Coronary artery (tissue), 2 donors: ENCODE measurements at places on chromosomes 4 and X.

- peak; percentile 93 for DNase-seq
Measured at GRCh38 chr4:76213415-76214176, at the start of gene SCARB2. Gene SCARB2, minus strand, starts transcription at chr4:76213824. Its CDS starts 281 bp downstream, at chr4:76213543.

- DNase-seq = no peak
Measured at GRCh38 chr4:137576446-137576845, 44.2 kb upstream of the PCDH18 start.

GRCh38 chr4:185202984-185203485, 765 bp downstream of the CFAP97 start:
- DNase-seq = no peak

DNA sequence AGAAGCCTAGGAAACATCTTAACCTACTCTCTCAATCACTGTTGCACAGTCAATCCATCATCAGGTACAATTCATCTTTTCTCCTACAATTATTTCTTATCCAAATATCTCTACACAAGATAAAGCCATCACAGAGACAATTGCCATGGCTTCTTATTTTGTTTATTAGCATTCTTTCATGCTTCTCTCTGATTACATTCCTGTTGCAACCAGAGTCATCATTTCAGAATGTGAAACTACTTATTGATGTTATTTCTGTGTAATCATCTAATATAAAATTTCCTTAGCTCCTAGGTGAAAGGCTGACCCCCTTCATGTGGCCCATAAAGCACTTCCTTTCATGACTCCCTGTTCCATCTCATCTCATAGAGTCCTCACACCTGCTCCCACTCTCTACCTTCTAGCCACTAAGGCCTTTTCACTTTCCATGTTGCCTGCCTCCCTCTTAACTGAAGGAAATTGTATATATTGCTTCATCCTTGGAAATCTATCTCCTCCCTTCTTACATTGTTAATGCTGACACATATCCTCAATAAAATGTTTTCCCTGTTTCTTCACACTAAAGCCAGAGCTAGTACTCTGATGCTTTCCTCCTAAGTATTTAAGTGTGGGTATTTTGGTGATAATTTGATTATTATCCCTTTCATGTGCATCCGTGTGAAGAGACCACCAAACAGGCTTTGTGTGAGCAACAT, 829.9 kb downstream of the FAT4 start:
- no peak for DNase-seq

- DNase-seq = no peak
Measured at GRCh38 chr4:141047228-141047884, 85.9 kb downstream of the RNF150 start.

DNA sequence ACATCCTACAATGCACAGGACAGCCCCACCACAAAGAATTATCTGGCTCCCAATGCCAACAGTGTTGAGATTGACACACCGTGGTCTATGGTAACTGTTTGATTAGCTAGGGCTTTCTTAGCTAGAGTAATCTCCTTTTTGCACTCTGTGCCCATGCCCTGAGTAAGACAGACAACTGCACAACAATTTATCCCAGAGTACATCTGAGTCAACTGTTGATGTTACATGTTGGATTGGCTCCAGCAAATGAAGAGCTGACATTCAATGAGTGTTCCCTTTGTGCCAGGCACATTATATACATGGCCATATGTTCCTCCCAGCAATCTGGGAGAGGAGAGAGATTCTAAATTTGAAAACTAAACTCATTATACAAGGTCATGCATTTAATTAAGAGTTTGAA, 3.9 kb upstream of the FAM9C start:
- DNase-seq = no peak

DNA sequence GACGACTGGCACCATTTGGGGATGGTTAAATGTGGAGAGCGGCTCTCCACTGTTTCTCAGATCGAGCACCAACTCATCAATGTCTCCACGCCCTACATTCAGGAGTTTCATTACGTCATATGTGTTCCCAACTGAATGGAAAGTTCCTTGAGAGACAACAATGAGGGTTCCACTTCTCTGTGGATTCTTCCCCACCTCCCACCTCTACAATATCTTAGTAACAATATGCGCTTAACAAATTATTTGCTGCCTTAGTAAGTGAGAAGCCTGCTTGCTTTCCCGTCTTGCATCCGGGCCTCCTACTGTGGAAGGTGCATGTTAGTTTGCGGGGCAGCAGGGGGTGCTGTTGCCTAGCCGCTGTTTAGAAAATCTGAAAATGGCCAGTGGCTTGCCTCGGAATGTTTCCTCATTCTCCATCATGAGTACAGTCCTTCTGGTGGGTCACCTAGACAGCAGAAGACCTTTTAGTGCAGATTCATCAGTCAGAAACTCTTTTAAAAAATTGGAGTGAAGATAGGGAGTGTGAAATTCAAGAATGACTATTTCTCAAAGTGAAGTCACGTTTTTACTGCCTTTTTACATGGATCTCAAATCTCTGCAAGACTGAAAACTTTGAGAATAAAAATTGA, 55.7 kb downstream of the PHOX2B start:
- DNase-seq = no peak

DNA sequence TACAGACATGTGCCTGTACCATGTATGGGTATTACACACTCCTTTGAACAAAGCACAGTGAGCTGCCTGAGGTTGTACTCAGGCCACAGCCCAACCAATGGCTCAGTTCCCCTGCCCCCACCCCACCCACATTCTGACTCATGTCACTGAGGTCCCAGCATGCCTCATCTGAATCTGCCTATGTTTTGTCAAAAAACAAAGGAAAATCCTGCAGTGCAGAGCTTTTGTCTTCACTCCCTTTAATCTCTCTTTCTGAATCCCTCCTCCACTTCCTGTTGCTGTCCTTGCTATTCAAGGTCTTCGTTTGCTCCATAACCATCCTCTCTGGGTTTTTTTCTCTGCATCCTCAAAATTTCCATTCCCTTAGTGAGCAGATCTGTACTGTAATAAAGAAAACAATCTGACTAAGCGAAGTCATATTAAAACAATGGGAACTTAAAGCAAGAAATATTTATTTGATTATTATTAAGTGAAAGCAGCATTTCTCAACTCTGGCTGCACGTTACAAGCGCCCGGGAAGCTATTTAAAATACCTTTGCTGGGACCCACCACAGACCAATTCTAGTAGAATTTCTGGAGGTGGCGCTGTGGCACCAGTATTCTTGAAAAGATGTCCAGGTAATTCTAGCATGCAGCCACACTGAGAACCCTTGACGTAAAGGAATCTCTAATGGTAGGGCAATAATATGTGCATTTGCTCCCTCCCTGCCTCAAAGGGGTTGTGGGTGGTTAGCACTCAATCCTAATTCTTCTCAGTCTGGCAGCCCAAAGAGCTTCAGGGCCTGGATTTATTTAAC, 8.7 kb downstream of the GUCY2F start:
- DNase-seq = no peak

DNA sequence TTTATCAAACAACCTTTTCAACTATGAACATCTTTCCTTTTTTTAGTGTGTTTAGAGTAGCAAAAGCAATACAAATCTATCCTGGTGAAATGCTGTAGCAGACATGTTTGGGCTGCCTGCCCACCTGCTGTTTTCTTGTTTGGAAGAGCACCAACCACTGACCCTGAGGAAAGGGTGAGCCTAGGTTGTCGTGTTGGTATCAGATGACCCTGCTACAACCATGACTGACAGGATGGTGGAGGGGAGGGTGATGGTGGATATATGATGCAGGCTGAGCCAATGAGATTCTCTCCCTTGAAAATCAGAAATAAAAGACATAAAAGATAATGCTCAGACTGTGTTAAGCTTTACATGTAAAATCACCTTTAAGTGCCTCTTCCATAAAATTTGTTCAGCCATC, 201.2 kb downstream of the NPNT start:
- DNase-seq = no peak

GRCh38 chr4:131137196-131137595, 2011.9 kb upstream of the PCDH10 start:
- no peak for DNase-seq

DNA sequence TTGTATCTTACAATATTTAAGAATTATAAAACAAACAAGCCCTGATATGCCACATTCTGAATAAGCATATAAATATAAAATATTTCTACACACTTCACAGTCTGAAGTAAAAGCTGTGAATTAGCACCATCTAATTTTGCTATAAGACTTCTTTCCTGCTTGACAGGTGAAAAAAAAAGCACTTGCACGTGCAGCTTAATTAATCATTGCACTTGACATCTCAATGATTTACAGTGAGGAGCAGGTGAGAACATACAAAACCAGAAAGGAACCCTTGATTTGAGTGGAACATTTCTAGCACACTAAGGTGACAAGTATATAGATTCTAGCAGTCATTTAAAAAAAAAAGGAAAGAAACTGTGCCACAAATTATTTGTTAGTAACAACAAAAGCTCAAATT, 47.9 kb downstream of the CHIC2 start:
- no peak for DNase-seq

GRCh38 chr4:24701683-24702082, 93.7 kb upstream of the SOD3 start:
- DNase-seq = no peak

DNA sequence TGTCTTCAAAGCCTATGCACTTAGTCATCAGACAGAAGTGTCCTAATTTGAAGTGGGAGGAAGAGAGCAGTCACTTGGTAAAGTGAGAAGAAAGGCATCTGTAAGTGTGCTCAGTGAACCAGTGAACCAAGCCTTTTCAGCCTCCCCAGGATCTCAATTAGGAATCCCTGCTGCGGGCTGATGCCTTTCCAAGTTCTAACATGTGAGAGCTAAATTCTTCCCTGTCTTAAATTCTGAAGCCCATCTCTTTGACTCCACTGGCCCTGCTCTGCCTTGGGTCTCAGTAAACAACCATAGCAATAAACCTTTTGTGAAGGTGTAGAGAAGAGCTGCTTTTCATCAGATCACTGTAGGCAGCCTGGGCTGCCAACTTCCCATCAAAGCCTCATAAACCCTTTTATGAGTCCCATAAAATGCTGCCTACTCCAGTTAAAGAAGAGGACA, 701.2 kb upstream of the LCORL start:
- DNase-seq = no peak

DNA sequence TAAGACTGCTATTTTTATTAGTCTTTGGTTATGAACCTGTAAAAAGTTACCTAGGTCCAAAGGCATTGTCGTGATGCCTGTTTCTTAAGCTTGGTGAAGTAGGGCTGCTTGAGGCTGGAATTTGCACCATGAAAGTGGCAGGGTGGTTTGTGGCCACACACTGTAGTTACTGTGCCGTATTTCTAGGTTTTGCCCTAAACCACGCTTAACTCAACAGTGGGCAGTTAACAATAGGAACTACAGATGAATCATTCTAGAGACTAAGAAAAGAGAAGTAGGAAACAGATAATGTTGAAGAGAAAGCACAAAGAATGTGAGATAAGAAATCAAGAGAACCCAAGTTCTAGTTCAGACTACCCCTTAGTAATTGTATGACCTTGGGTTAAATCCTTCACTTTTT, 11.5 kb downstream of the ETNPPL start:
- DNase-seq = no peak

DNA sequence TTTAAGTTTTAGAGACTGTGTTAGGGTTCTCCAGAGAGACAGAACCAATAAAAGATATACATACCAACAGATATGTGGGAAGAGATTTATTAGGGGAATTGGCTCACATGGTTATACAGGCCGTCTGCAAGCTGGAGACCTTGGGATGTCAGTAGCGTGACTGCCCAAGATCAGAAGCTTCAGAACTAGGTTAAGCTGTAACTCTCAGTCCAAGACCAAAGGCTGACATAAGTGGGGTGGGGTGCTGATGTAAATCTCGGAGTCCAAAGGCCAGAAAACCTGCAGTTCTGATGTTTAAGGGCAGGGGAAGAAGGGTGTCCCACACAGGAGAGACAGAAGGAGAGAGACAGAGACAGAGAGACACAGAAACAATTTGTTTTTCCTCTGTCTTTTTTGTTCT, 10.5 kb downstream of the CLDN34 start:
- no peak for DNase-seq

GRCh38 chrX:76202471-76202870, 29.6 kb downstream of the PBDC1 start:
- DNase-seq = no peak

- DNase-seq = no peak
Measured at GRCh38 chrX:131862321-131862720, 160.8 kb upstream of the STK26 start.

- no peak for DNase-seq
Measured at GRCh38 chr4:17236686-17237085, 275.2 kb downstream of the QDPR start.

DNA sequence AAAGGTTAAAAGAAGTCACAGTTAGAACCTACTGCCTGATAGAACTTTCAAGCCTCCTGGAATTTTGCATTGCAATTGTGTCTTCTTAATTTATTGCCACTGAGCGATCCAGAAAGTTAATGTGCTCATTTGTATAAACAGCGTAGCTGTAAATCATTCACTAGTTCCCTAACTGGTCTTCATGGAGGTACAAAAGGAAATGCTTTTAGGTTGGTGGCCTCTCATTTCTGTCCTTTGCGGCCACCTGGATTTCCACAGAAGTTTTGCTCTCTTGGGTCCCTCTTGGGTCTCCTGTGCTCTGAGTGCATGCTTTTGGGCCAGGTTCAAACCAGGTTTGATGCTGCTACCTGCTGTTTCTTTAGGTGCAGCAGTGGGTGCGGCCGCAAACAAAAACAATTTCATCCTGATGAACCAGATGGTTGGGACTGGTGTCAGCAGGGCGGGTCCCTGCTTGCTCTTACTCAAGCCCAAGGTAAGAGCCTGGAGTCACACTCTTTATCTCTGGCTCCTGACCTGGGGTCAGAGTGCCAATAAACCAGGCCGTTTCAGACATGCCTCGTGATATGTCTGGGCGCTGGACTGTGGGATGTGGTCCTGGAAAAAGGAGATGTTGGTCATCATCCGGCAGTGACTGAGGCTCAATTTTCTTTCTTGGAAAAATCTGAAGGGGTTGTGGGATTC, 270.1 kb downstream of the PTTG2 start:
- DNase-seq = no peak

- DNase-seq = no peak
Measured at GRCh38 chr4:171024720-171025303, 788.4 kb upstream of the GALNTL6 start.

GRCh38 chr4:15738877-15739276, 36.0 kb downstream of the BST1 start:
- DNase-seq = no peak

DNA sequence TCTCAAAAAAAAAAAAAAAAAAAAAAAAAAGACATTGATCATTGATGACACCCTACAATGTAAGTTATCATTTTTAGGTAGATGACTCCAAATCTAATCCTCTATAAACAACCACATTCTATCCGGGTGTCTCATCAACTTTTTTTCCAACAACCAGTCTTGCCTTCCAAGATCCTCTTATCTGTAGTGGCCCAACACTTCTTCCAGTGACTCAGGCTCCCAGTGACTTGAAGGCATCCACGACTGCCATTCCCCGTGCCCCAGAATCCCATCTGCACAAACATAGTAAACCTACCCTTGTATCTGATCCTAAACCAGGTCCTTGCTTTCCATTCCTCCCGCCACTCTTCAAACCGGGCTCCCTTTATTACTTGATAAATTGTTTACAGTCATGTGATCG, 15.6 kb upstream of the TSPAN5 start:
- DNase-seq = no peak

- DNase-seq = peak; percentile 96
Measured at GRCh38 chrX:154409222-154409871, at the start of gene DNASE1L1. Gene DNASE1L1, minus strand, starts transcription at chrX:154409254. Its CDS starts 3,686 bp downstream, at chrX:154405568.

DNA sequence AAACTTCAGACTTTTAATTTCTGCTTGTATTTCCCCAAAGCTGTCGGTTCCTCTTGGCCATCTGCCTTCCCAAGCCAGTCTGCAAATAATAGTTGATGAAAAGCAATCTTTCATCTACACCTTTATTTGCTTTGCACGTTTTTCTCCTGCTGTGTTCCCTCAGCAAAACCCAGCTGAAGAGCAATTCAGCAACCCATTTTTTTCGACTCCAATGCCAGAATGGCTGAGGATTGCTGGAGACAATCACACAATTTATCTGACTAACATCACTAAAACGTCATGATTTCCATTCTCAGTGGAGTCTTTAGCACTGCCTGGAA, 94.3 kb downstream of the GPRIN3 start:
- DNase-seq = no peak
